ENCODE measurements at places on chromosomes 4 and X.

- DNase-seq = no peak
These were observed 9.3 kb downstream of the VGLL1 start for GRCh38 chrX:136541294-136541693.

DNA sequence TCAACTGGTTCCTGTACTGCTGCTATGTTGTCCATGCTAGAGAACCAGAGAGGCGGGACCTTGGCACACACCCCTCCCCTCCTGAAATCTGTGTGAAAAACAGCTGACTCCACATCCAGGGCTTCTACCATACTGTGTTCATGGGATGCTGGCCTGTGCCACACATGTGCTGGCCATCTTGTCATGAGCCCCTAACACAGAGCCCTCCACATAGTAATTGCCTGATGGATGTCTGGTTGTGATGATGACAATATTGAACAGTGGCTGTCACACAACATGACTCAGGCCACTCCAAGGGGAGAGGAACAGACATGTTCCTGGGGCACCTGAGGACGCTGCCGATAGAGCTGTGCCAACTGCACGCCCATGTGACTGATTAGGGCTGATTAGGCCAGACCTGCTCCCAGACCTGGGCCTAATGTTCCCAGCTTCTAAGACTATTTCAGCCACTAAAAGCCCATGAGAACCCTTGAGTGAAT lies 13.1 kb downstream of the SLC25A5 start:
- DNase-seq = no peak

DNA sequence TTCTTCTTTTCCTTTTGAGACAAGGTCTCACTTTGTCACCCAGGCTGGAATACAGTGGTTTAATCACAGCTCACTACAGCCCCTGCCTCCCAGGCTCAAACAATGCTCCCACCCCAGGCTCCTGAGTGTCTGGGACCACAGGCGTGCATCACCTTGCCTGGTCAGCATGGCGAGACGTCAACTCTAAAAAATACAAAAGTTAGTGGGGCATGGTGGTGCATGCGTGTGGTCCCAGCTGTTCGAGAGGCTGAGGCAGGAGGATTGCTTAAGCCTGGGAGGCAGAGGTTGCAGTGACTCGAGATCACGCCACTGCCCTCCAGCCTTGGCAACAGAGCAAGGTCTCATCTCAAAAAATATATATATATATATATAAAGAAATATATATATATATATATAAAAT lies 242.4 kb downstream of the SHOX start:
- DNase-seq = no peak

- DNase-seq = no peak
These were observed 71.8 kb downstream of the FAM13A start for GRCh38 chr4:88985088-88985773.

GRCh38 chrX:130081421-130082045 lies 28.8 kb downstream of the ELF4 start:
- no peak for DNase-seq

GRCh38 chr4:72207196-72207595 lies 175.4 kb downstream of the NPFFR2 start:
- DNase-seq = no peak

GRCh38 chr4:102168580-102168979 lies 176.7 kb downstream of the SLC39A8 start:
- no peak for DNase-seq

GRCh38 chrX:47854474-47854873 lies 17.8 kb downstream of the ZNF81 start:
- DNase-seq = no peak

GRCh38 chr4:5887361-5888221 lies 5.3 kb downstream of the CRMP1 start:
- no peak for DNase-seq

DNA sequence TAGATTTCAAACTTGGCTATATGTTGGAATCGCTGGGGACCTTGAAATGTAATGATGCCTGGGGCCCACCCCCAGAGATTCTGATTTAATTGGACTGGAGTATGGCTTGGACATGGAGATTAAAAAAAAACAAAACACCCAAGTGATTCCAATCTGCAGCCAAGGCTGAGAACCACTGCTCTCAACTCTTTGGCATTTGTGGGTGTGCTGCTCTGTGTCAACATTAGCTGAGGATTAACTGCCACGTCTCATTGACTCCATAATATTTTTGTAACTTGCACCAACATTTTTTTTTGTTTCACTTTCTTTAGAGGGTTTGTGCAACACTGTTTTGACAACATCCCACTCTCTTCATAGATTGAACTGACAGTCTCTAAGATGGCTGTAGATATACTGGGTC lies 41.1 kb upstream of the PDK3 start:
- DNase-seq = no peak

DNA sequence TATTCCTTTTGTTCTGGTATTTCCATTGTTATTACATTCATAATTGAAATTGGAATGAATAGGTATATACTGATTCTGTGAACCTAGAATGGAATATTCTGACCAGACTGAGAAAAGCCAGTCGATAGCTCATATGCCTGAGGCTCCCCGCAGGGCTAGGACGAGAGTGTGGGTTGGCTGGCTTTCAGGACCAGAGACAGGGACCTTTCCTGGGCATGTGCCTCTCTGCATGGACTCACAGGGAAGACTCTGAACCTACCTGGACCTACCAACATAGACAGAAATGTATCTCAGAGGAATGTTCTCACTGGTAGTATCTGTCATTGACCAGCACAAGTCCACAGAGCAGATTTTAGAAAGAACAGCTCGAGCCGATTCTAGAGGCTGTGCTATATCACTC lies 214.6 kb downstream of the FRMPD4 start:
- DNase-seq = no peak

- no peak for DNase-seq
These were observed 348.5 kb downstream of the OPHN1 start for GRCh38 chrX:68084765-68085164.

DNA sequence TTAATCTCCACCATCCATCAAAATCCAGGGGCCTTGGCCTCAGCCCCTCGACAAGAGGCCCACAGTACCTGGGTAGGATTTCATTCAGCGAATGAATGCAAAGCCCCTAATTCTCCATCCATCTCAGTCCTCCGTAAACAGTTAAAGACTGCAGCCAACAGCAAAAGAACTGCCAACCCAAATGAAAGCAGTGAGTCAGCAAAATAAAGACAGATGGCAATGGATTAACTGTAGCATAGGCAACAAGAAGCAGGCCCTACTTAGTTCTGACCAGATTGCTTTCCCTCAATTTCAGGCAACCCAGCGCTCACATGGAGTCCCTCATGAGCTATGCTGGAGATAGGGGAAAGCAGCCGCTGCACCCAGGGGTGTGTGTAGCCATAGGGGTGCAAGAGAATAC lies 21.4 kb downstream of the PLAC1 start:
- no peak for DNase-seq

DNA sequence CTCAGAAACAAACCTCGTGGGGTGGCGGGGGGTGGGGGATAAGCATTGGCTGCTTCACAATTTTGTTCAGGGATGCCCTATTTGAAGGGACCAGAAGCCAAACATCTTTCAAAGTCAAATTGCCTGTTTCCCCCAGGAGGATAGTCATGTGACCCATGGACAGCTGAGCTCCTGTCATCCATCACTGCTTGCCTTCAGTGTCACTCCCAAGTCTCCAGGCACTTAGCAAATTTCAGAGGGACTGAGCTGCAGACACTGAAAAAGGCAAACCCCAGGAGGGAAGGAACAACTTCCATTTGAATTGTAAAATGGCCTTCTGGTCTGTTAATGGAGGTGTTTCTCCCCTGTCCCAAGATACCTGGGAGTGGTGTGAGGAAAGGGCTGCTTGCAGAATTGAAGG lies 73.4 kb downstream of the FRMPD3 start:
- no peak for DNase-seq

DNA sequence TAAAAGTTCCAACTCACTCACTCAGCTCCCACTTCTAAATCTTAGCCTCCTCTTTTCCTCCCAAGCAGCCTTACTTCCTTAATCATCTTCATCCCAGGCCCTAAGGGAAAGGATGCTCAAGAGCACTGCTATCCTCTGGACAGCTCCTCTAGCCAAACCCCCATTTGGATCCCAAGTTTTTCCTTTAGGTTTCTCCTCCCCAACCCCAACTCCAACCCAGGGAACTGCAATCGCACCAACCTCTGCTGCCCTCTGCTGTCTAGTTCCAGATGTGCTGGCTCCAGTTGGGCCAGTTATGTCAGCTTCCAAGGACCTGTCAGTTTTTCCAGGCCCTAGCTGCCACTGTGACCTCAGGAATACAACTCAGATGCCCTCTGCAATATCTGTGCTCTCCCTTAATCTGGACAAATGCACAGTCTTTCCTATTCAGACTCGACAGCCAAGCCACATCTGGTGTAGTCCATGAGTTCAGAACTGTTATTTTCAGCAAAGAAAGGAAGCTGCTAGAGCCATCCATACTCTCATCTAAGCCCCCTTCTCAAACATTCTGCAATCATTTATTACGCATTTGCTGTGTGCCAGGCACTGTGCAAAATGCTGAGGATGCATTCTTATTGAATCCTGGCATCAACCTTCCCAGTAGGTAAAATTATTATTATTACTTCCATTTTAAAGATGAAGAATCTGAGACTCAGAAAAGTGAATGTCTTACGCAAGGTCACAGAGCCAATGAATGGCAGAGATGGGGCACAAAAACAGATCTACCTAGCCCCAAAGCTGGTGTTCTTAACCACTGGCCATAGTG lies 12.3 kb upstream of the XPNPEP2 start:
- no peak for DNase-seq

Data from GM12892 (cell line).